ENCODE measurements at places on chromosomes 7 and 10.

DNA sequence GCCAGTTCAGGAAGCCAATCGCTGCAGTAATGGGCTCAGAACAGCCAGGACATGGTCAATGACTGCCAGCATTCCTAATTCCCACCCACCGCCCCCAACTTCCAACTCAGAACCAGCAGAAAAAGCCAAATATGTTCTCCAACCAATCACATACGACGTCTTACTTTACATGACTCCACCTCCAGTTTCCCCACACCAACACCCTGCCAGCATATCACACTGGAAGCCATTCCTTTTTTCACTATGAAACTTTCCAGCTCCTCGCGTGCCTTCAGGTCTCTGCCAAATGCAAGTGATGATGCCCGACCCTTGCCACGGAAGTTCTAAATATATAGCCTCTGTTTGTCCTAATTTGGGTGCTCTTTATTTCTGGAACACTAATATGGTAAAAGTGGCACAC lies 12.5 kb downstream of the NPS start:
- DNase-seq, result no peak

GRCh38 chr10:75528392-75528791 lies 97.0 kb downstream of the LRMDA start:
- DNase-seq, result no peak

GRCh38 chr7:89247207-89247606 lies 451.7 kb upstream of the TEX47 start:
- no peak for DNase-seq

DNA sequence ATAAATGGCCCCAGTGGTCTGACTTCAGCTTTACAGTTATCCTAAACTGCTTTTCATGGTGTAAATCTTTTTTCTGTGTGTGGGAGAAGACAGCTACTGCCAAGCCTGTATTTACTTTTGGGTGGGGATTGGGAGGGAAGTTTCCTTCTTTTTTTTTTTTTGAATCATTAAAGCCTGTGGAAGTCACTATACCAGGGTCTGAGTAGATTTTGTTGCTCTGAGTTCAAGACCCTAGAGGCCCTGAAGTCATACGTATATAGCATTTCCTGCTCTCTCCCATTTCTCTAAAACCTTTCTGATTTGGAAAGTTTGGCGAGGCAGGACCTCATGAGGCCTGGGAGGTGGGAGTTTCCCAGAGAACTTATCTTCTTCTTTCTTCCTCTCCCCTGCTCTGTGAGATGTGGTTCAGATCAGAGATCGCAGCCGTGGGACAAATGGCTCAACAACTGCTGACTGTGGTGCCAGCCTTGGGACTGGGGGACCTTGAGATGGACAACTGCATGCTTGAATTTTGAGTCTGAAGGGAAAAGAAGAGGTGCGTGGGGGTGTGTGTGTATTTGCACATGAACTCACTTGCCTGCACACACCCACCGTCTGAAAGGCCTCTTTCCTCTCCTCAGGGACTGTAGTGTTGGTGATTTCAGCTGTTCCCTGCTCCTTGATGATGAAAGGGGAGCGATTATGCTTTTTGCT lies 18.1 kb downstream of the LRMDA start:
- DNase-seq, result no peak

GRCh38 chr10:100731407-100732240 lies 13.8 kb upstream of the PAX2 start:
- DNase-seq, result no peak

DNA sequence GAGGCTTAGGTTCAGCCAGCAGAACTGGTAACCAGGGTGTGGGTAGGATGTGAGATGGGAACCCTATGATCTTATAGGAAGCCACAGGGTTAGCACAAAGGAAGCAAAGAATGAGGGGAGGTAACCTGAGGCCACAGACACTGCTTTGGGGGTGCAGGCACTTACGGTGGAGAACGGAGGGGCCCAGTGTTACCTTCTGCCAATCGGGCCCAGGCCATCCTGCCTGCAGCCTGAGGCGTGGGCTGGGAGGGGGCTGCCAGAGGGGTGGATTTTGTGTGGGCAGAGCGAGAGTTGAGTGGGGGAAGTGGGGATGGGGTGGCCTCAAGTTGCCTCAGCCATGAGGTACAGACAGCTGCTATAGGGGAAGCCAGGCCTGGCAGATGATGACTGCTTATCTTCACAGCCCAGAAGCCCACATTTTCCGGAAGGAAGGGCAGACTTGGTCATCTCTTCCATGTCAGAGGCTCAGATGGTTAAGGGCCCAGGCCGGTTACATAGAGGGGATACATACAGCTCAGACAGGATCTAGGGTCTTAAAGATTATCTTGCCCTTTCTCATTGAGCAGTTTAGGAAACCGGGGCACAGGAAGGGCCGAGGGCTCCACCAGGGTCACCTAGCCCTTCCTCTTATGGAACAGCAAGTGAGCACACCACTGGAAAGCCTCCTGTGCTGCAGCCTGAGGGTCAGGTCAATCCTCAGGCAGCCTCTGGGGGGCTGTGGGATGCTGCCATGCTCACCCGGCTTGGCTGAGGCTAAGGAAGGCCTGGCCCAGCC lies 24.4 kb upstream of the VSIR start:
- DNase-seq, result no peak

- DNase-seq, result no peak
Observed at GRCh38 chr7:39306016-39306570, 260.1 kb upstream of the YAE1 start.

DNA sequence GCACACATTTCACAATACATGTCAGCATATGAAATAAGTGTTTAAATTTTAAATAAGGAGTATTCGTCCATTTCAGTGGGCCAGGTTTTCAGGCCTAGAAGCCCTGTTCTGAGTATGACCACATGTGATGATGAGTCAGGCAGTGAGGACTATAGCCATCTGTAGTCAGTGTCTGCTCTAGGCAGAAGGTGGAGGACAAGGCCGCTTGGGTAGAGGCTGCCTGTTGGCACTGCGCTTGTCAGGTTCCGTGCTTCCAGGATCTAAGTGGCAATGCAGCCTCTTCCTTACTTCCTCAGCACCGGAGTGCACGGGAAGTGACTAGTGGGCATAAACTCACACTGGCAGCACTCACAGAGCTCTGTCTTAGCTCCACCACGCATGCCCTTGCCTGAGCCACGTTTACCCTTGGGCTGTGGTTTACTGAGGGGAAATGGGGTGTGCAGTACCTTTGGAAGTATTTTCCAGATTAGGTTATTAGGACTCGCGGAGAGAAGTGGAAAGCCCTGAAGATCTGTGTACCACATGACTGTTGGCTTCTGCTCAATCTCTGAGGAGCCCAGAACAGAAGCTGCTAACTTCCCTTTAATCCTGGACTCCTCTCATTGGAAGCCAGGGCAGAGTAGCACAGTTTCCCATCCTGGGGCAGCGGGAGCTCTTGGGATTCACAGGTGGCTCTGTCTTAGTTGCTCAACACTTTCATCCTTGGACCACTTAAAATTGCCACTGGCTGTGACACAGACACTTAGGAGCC lies 87.5 kb upstream of the GJD4 start:
- no peak for DNase-seq

DNA sequence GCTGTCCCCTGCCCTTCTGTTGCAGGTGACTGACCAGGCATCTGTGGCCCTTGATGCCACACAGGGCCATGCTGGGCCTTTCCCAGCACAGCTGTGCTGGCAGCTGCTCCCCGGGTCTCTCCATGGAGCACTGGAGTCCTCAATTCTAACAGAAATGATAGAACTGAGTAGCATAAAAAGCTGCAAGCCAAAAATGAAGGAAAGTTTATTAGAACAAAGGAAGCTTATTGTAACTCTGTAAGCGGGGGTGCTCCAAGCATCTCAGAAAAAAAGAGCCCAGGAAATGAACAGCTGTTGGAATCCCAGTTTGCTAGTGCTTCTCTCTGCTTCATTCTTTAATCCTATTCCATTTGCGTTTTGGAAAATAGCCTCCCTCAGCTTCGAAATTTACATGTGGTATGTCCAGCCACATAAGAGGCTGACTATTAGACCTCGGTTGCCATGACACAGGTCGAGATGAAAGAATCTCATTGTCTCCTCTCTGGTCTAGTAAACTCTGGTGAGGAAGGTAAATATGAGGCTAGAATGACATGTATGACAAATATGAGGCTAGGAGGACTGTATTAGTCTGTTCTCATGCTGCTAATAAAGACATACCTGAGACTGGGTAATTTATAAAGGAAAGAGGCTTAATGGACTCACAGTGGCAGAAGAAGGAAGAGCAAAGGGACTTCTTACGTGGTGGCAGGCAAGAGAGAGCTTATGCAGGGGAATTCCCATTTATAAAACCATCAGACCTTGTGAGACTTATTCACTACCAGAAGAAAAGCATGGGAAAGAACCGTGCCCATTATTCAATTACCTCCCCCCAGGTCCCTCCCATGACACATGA lies 23.7 kb downstream of the EPDR1 start:
- no peak for DNase-seq

DNA sequence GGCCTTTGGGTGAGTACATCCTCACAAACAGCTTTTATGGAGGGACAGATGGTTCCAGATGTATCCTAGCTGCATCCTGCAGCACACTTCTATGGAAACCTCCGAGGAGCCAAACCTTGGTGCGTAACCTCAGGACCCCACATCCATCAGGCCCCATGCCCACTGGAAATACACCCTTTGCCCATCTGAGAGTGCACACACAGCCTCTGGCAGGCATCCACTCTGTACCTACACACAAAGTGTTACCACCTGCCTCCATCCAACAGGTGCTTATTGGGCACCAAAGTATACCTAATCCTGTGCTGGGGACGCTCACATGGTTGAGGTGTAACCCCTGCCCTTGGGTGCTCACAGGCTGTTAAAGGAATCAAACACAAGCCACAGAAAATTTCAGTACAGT lies 117.9 kb downstream of the ADCY1 start:
- no peak for DNase-seq

GRCh38 chr10:68781613-68782574 lies 45.4 kb upstream of the STOX1 start:
- DNase-seq, result no peak

DNA sequence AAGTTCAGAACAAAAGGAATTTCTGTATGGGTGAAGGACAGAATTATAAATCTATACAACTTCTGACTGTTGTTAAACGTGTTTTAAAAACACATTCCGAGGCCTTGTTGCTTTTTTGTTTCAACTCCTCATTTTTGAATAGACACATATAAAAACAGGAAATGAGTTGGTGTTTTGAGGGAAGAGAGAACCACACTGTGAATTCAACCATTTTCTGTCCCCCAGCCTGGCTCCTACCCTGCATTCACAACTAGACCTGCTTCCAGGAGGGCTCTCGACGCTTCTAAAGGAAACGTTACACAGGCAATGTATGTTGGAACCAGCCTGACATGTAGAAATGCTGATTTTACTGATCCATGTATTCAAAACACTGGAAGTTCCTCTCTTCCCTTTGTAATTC lies 76.5 kb downstream of the OR13A1 start:
- no peak for DNase-seq

DNA sequence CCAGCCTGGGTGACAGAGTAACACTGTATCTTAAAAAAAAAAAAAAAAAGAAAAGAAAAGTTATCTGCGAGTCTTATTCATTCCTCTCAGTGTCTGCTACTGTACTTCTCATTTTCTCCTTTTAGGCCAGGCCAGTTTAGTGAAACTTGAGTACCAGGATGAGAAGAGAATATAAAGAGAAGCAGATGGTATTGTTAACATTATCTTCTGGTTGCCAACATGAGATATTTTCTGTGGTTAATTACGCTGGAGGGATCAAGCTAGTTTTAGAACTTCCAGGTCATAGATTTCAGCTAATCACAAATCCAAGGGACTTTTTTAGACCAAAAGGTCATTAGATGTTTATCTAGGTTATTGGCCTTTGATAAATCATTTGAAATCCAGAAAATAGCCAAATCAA lies 252.6 kb upstream of the SMIM30 start:
- no peak for DNase-seq

DNA sequence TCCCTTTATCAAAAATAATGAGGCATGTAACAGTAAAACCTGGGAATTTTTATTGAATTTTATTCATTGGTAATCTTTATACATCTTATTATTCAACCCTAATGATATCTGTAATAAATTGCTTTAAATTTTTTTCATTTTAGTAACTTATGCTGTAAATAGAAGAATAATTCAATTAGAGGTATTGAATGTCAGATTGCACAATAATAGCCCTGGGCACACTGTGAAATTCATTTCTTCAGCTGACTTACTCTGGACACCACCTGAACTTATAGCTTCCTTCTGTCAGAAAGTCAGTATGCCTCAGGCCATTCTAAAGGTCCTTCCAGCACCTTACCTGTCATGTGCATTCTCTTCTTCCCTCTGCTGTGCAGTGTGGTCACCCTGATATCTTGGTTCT lies 59.2 kb downstream of the ADAM22 start:
- DNase-seq, result no peak

DNA sequence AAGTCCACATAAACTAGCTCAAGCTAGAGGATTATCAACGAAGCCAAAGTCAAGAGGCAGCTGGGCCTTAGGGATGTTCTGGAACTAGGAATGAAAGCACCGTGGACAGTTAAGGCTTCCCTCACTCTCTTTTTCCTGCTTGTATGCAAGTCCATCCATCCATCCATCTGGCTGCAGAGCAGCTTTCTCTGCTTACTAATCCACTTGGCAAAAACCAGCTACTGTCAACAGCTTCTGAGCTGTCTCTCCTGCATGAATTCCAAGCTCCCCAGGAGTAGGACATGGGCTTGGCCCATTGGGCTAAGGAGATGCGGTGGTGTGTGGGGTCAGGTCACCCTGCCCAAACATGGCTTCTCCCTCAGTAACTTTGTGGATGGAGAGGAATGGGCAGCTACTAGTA lies 66.2 kb downstream of the NAMPT start:
- no peak for DNase-seq

DNA sequence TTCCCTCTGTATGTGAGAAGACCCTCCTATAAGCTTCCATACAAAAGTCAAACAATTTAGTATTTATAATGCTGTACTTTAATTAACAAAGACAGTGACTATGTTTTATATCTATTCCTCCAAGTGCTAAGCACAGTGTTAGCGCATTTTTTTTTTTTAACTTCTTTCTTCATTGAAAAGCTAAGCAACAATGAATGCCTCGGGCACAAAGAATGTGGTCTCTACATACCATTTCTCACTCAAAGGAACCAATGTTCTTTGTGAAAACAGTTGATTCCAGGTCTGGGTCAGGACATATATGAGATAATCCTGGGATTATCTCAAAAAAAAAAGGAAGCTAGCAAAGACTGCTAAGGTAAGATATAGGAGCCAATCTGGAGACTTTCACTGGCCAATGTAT lies 26.2 kb upstream of the REEP3 start:
- no peak for DNase-seq

All from SW 1271 (cell line).